Heart left ventricle (tissue), 16 donors: ENCODE measurements at places on chromosomes 12 and 14. TPM values are rescaled to one million over a fixed set of nuclear protein-coding genes. Genes with fewer than 3 reads are reported as not detected.
A peak's percentile ranks its signal among the peaks of the same experiment; 100 is the strongest.

GRCh38 chr12:96500693-96501092 lies 11.3 kb downstream of the CFAP54 start:
- DNase-seq: no peak

DNA sequence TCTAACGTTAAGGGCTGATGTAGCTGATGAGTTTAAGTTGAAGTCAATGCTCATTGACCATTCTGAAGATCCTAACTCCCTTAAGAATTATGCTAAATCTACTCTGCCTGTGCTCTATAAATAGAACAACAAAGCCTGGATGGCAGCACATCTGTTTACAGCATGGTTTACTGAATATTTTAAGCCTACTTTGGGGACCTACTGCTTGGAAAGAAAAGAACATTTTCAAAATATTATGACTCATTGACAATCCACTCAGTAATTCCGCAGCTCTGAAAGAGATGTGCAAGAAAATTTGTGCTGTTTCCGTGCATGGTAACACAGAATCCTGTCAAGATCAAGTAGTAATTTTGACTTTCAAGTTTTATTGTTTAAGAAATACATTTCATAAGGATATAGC lies 35.0 kb upstream of the NAV3 start:
- no peak for DNase-seq

GRCh38 chr12:46825591-46826414 lies at the start of gene SLC38A4:
SLC38A4 (minus strand) TSS chr12:46825997; CDS start chr12:46793071, 32,926 bp downstream.
- peak; percentile 56 for DNase-seq

Gene KLRC1
- polyA plus RNA-seq: 0.61 TPM

GRCh38 chr12:38875586-38876228 lies 29.7 kb downstream of the CPNE8 start:
- no peak for DNase-seq

GRCh38 chr12:34347367-34347766 lies 325.1 kb downstream of the ALG10 start:
- DNase-seq: no peak

- no peak for DNase-seq
These were observed 38.1 kb downstream of the HNRNPC start for GRCh38 chr14:21231020-21231652.

DNA sequence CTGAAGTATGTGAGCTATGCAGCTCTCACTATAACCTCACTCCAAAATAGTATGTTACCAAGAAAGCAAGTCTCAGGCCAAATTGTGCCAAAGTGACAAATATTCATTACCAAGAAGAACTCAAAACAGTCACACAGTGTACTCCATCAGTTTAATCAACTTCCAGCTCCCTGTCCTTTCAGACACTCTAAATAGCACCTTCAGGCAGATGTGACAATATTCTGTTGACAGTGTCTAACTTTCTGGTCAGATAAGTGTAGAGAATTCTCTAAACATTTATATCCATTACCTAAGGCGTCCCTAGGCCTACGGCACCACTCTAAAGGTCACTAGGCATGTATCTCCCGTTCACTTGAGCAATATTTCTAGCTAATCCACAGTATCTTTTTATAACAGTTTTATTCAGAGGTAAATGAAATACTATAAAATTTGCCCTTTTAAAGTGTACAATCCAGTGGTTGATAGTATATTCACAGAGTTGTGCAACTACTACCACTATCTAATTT lies 21.7 kb downstream of the CPNE8 start:
- no peak for DNase-seq

- DNase-seq: peak; percentile 81
These were observed 970 bp downstream of the CDH24 start for GRCh38 chr14:23056145-23056955.

Gene CIROP
- polyA plus RNA-seq: not detected

GRCh38 chr14:55867719-55868118 lies 250.5 kb upstream of the PELI2 start:
- no peak for DNase-seq

Gene SERPINA1
- polyA plus RNA-seq: 0.99 TPM
